Naive thymus-derived CD8-positive, alpha-beta T cell (primary cell): ENCODE measurements at places on chromosomes 7 and 10. TPM values are rescaled to one million over a fixed set of nuclear protein-coding genes. Genes with fewer than 3 reads are reported as not detected.

CYP2C19 gene
- not detected for total RNA-seq

REPIN1 gene
- total RNA-seq = 104 TPM

DRGX gene
- not detected for total RNA-seq

CYP3A7 gene
- not detected for total RNA-seq

IL6 gene
- total RNA-seq = not detected

BBIP1 gene
- 46.5 TPM for total RNA-seq

TDRD1 gene
- 0.18 TPM for total RNA-seq

PSMA2 gene
- total RNA-seq = 45.2 TPM

DNA sequence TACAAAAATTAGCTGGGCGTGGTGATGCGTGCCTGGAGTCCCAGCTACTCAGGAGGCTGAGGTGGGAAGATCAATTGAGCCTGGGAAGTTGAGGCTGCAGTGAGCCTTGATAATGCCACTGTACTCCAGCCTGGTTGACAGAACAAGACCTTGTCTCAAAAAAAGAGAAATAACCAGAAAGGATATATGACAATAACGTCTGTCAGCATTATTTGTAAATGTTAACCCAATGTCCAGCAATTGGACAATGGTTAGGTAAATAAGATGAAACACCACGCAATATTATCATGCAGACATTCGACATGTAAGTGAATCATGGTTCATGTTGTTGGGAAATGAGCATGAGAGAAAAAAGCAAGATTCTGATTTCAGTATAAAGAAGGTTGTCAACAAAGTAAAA, 44.6 kb upstream of the SEPHS1 start:
- H3K4me3 ChIP-seq = no peak overlapping the region
- H3K4me1 ChIP-seq = no peaks in the 10 kb centered on the region

DNA sequence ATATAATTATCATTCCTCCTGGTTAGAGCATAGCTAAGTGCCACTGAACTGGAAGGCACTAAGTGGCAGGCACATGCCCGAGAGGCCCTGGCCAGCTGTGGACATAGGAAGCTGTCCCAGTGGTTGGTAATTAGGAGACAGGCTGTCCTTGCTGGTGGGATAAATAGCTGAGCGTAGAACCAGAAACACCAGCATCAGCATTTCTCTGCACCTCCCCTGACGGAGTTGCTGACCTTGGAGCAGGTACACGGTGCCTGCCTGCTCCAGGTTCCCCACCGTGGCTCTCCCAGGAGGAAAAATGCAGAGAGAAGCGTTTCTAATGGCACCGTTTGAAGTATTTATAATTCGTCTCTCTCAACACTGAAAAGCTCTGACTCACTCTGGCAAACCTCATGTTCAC, 5.6 kb upstream of the ABLIM1 start:
- no peaks in the 10 kb centered on the region for H3K4me1 ChIP-seq
- no peak overlapping the region for H3K27ac ChIP-seq

DNA sequence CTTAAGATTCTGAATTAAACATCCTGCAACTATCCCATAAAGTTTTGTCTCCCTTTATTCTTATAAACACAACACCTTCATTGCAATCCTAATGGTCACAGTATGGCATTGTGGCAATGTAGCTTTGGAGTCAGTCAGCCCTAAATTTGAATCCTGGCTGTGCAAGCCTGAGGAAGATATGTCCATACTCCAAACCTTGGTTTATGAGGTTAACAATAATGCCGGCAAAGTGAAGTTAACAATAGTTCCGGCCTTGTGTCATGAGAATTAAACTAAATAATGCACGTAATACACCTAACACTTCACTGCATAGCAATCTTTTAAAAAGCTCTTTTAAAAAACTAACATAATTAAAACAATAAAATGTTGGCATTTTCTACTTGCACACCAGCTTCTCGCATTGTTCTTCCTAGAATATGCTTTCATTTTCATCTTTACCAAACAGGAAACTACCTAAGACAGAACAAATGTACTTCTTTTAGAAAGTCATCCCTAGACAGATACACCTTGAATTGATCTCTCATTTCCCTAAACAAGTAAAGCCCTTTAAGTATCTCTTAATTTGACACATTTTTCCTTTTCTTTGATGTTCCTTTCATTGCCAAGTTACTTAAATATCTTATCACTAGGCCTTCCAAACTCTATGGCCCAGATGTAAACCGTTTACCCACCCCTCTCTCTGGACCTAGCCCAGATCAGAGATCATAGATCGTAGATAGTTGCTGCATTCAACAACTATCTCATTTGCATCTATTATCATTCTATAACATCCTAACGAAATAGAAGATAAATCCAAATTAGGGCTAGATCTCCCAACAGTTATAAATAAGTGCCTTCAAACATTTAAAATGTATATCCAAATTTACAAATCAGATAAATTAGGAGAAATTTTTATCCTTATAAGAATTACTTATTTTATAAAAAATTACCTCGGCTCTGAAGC, 66.7 kb downstream of the CREB3L2 start:
- H3K27ac ChIP-seq = peak overlapping the region; percentile 96
- H3K27me3 ChIP-seq = no peaks in the 10 kb centered on the region
- DNase-seq = peak; percentile 28

GRCh38 chr7:43123457-43123856, 11.0 kb downstream of the HECW1 start:
- H3K4me1 ChIP-seq = no peaks in the 10 kb centered on the region
- H3K27me3 ChIP-seq = peaks cover 6% of the 10 kb centered on the region
- H3K27ac ChIP-seq = no peak overlapping the region
- no peak for DNase-seq
- H3K4me3 ChIP-seq = no peak overlapping the region

DNA sequence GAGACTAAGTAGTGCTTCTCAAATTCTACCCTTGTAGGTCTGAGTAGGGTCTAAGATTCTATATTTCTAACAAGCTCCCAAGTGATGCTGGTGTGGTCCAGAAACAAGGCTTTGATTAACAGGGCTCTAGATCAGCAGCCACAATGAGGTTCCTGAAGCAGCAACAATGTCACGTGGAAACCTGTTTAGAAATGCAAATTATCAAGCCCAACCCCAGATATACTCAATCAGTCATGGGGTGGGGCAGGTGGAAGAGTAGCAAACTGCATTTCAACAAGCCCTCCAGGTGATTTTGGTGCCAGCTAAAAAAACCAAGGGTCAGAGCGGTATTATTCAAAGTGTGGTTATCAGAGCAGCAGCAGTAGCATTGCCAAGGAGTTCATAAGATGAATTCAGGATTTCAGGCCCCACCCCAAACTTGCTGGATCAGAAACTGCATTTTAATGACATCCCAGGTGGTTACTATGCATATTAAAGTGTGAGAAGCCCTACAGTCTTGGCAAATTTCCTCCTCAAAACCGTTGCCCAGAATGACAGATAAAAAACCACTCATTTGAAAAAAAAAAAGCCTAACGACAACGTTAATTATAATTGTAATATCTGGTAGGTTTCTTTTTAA, 199.2 kb downstream of the AHR start:
- no peaks in the 10 kb centered on the region for H3K36me3 ChIP-seq
- DNase-seq = no peak
- H3K4me1 ChIP-seq = no peaks in the 10 kb centered on the region
- H3K4me3 ChIP-seq = no peak overlapping the region
- no peak overlapping the region for H3K27ac ChIP-seq
- H3K27me3 ChIP-seq = no peaks in the 10 kb centered on the region

DNA sequence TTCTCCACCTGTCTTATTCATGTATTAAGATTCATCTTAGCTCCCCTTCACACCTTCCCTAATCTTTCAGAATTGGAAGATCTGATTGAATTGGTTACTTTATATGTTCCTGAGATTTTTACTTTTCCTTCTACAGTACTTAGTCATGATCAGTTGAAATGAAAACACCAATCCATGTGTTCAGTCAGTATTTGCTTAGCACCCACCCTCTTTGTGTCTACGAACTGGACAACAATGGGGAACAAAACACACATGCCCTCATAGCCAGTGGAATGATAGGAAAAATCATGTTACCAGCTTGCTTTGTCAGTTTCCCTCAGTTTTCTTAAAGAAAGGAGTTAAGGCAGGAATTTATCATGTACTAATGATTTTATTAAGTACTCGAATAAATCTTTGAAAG, 2.0 kb downstream of the MASTL start:
- H3K4me3 ChIP-seq = peak overlapping the region; percentile 100
- no peaks in the 10 kb centered on the region for H3K27me3 ChIP-seq
- peaks cover 15% of the 10 kb centered on the region for H3K36me3 ChIP-seq
- H3K27ac ChIP-seq = peak overlapping the region; percentile 80

- H3K4me3 ChIP-seq = peak overlapping the region; percentile 92
- H3K36me3 ChIP-seq = peaks cover 48% of the 10 kb centered on the region
- H3K27me3 ChIP-seq = no peaks in the 10 kb centered on the region
- DNase-seq = peak; percentile 90
- peaks cover 44% of the 10 kb centered on the region for H3K4me1 ChIP-seq
Measured at GRCh38 chr10:72086466-72087391, 1.6 kb downstream of the SPOCK2 start.

DNA sequence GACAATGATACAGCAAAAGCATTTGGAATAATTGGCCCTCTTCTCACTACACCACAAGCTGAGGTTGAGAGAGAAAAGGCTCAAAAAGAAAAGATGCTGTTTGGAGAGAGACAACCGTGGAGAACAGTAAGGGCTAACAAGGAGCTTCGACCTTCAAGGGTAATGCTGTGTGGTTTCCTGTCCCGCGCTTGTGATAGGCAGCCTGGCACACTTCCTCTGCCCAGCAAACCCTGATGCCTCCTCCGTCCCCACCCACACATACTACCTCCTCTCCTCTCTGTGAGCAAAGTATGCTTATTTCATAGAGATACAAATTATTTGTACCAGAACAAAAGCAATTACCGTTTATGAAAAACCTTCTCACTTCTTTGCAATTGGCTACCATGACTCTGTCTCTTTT, 755.4 kb downstream of the KCNMA1 start:
- H3K27ac ChIP-seq = no peak overlapping the region
- no peak overlapping the region for H3K4me3 ChIP-seq
- DNase-seq = no peak

DNA sequence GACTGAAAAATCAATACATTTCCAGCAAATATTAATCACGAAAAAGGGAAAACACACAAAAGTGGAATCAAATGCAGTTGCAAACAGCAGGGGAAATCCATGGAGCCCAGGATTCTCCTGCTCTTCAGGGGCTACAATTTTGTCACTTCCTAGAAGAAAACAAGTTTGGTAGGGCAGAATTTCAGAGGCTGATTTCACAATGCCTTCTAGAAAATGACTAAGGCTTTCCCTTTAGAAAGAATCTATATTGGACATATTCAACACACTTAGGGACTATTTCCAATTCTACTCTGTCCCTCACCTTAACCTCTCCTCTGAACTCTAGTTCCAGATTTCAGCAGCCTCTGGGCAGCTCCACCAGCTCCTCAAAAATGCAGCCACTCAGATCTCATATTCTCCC, 111.3 kb downstream of the HECTD2 start:
- H3K36me3 ChIP-seq = no peaks in the 10 kb centered on the region
- DNase-seq = no peak
- no peaks in the 10 kb centered on the region for H3K4me1 ChIP-seq
- H3K27me3 ChIP-seq = peaks cover 5% of the 10 kb centered on the region
- no peak overlapping the region for H3K4me3 ChIP-seq
- no peak overlapping the region for H3K27ac ChIP-seq

DNA sequence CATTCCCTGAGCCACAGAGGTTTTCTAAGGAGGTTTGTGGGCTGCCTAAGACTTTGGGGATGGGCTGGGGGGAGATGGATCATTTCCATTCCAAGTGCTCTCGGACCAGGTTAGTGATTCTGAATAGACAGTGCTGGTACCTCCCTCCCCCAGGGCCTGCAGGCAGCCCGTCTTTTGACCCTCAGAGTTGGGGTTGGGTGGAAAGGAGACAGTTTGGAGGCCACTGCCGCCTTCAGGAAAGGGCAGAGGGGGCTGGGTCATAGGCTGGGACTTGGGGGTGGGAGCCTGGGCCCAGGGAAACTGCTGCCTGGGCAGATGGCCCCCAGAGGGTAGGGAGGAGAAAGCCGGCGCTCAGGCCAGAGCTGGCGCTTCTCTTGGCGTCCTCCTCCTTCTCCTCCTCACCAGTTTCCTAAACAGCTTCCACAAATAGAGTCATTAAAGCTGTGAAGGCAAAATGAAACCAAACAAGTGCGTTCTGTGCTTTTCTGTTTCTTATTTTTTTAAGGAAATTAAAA, 4.4 kb downstream of the UNC5B start:
- H3K27me3 ChIP-seq = peaks cover 63% of the 10 kb centered on the region
- no peaks in the 10 kb centered on the region for H3K36me3 ChIP-seq
- H3K4me3 ChIP-seq = peak overlapping the region; percentile 26
- no peak for DNase-seq

GRCh38 chr7:143327903-143328302, 12.0 kb downstream of the CLCN1 start:
- no peak overlapping the region for H3K4me3 ChIP-seq
- H3K27me3 ChIP-seq = no peaks in the 10 kb centered on the region

DNA sequence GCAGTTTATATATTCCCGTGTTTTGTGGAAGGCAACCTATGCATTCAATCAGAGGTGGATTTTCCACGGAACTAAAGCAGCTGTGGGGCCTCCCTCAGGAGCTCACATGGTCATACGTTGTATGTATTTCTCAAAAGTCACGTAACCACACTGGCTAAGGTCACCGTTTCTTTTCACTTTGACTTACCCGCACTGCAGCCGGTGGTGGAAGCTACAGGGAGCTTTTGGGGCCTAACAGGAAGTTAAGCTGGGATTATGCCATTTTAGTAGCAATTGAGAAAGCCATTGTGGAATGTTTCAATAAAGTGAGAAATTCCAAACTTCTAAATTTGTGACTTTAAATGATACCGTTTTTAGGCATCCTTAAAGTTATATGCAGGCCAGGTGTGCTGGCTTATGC, 111.2 kb upstream of the KLF6 start:
- H3K4me3 ChIP-seq = no peak overlapping the region
- no peak overlapping the region for H3K27ac ChIP-seq
- no peaks in the 10 kb centered on the region for H3K36me3 ChIP-seq
- no peaks in the 10 kb centered on the region for H3K27me3 ChIP-seq
- H3K4me1 ChIP-seq = peaks cover 5% of the 10 kb centered on the region
- no peak for DNase-seq
